ENCODE measurements at places on chromosomes 7 and 10. TPM values are rescaled to one million over a fixed set of nuclear protein-coding genes. Genes with fewer than 3 reads are reported as not detected.

The PRSS37 gene
- not detected for total RNA-seq

The JAKMIP3 gene
- total RNA-seq, result 0.13 TPM

The KCND2 gene
- 4.9 TPM for total RNA-seq

The SCIN gene
- total RNA-seq, result 0.23 TPM

The HMX3 gene
- total RNA-seq, result not detected

The CYP2C19 gene
- not detected for total RNA-seq
